KBM-7 (cell line): ENCODE measurements at places on chromosomes 16 and 17.

GRCh38 chr16:71732587-71732986, 8.1 kb upstream of the PHLPP2 start:
- no peak for DNase-seq

DNA sequence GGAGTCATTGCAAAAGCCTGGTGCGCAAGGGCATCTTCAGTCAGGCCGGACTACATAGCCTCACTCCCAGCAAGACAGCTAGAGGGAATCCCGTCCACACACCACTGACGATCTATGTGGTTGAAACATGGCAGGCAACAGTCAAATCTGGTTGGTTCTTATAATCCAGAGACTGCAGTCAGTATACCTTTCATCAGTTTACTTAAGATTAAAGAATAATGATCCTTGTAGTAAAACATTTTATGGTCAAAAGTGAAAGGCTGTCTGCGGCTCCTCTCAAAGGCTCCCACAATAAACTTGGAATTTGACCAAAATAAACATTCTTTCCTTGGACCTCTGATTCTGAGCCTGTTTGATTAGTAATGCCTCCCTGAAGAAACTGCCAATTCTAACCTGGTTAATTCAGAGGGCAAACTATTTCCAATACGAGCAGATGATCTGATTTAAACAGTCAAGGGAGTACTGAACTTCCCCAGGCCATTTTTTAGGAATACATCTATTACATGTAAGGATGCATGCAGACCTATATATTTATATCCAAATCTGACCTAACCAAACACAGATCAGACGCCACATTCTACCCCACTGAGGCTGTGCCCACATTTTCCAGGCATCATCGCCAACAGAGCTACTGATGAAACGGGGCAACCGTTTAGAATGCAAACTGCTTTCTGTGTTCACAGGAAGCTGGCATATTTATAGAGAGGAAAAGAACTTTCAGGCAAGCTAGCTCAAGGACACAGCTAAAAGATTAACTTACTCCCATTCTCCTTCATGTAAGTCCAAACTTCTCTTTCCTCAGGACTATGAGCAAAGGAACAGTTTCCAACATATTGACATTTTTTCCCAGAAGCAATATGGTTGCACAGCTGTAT, 15.3 kb upstream of the TXNDC11 start:
- DNase-seq: no peak

DNA sequence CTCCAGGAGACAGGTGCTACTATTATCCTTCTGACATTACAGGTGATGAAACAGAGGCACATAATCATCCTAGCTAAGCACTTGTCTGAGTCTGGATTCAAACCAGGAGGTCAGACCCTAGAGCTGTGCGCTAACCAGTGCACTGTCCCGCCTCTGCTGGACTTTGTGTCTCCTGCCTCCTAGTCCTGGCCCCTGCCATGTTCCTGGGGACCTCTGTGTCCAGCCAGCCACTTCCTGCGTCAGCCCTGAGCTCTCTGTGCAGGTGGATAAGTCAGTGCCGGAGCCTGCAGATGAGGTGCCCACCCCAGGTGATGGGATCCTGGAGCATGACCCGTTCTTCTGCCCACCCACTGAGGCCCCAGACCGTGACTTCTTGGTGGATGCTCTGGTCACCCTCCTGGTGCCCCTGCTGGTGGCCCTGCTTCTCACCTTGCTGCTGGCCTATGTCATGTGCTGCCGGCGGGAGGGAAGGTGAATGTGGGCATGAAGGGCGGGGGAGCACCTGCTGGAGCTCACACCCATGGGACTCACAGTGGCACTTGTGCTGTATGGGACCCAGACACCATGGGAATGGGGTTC, 4.2 kb downstream of the SGCA start:
- no peak for DNase-seq

GRCh38 chr17:83106913-83107655, 27.7 kb downstream of the METRNL start:
- no peak for DNase-seq

DNA sequence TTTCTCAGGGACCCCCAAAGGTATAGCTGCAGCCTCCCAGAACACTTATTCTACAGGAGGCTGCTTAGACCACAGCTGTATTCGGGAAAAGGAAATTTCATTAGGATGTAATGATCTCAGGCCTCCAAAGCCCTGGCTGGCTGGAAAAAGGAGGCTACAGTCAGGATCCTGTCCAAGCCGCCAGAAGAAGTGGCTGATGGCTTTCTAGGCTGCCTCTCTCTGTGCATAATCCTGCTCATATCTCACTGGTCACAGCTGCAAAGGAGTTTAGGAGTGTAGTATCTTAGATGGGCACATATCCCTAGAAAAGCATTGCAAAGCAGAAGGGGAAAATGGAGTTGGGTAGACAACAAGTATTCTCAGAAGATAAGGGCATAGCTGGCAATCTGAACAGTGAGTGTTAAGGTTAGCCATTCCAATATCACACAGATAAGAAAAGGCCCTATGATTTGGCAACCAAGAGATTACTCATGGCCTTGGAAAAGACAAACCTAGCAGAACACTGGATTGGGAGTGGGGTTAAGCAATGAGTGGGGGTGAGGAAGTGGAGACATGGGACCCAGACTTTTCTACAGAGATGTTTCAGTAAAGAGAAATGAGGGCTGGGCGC, 26.0 kb upstream of the PRKCA start:
- DNase-seq: no peak

DNA sequence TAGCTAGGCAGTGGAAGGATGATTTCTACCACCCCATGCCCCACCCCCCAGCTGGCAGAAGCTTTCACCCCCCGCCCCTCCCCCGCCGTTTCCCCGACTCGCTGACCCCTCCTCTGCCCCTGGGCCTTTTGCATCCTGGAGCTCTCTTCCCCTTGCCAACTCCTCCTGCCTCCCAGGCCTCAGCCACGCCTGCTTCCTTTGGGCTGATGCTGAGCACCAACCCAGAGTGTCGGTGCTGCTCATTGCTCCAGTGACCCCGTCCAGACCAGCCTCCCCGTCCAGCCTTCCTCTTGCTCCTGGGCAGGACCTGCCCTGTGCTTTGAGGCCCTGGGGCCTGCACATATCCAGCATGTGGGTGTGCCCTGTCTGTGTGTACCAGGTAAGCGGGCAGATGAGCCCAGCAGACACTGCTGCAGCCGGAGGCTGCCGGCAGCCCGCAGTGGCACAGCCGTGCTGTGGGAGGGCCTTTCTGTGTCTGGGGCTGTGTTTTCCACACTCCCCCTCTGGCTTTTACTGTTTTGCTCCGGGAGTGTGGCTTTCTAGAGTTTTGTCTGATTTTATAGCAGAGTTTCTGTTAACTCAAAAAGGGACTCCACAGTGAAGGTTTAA, 72.9 kb downstream of the JPH3 start:
- DNase-seq: no peak

- peak; percentile 54 for DNase-seq
Observed at GRCh38 chr17:29042679-29043538, at the start of gene PIPOX. Gene PIPOX (plus strand): TSS chr17:29043141. CDS start chr17:29043226, 85 bp downstream.

- DNase-seq: no peak
Observed at GRCh38 chr17:51692917-51693316, 432.6 kb downstream of the UTP18 start.

DNA sequence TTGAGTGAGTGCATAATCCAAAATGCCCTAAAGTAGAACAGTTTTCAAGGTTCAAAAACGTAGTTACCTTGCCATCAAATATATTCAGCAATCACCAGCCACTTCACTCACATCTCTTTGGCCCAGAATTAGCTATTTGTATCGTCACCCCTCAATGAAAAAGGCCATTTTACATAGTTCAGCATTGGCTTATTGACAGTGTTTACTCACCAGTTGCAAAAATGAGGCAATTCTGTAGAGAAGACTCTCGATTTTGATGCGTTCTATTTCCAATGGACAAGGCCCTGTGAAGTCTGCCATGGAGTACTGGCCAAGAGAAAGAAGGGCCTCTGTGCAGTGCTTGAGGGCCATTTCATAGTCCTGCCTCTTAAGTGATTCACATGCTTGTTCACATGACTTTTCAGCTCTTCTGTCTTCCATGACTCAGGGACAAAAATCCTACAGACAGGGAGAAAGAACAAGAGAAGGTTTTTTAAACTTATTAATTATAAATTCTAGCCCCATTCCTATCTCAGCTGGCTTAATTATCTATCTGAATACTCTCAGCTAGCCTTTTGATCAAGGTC, 26.5 kb downstream of the HELZ start:
- DNase-seq: no peak

DNA sequence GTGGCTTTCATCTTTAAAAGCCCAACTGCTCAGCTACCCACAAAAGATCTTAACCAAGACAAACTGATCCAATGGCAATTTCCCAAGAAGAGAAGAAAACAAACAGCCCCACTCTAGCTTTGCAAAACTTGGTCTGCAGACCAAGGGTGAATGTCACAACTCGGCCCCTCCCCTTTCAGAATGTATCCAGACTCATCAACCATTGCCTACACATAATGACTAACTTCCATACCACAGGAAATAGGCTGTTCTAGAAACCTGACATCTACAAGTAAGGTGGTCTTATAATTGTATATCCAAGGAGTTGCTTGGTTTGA, 16.0 kb downstream of the DCUN1D3 start:
- no peak for DNase-seq

GRCh38 chr16:87062569-87063442, 254.4 kb downstream of the C16orf95 start:
- peak; percentile 64 for DNase-seq

DNA sequence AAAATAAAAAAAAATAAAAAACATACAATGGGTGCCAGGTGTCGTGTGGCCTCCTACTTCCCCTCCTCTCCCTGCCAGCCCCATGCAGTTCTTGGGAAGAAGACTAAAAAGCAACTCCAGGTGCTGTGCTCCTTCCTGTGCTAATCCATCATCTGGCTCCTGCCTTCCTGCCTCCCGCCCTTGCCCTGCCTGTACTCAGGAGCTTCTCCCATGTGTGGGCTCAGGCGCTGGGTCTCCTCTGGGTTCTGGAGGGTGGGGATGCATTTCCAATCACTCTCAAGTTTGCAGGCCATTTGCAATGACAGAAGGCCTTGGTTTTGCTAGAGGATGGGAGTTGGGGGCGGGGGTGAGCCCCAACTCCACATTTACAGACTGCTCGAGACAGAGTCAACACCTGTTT, 122.9 kb downstream of the SDK2 start:
- no peak for DNase-seq

DNA sequence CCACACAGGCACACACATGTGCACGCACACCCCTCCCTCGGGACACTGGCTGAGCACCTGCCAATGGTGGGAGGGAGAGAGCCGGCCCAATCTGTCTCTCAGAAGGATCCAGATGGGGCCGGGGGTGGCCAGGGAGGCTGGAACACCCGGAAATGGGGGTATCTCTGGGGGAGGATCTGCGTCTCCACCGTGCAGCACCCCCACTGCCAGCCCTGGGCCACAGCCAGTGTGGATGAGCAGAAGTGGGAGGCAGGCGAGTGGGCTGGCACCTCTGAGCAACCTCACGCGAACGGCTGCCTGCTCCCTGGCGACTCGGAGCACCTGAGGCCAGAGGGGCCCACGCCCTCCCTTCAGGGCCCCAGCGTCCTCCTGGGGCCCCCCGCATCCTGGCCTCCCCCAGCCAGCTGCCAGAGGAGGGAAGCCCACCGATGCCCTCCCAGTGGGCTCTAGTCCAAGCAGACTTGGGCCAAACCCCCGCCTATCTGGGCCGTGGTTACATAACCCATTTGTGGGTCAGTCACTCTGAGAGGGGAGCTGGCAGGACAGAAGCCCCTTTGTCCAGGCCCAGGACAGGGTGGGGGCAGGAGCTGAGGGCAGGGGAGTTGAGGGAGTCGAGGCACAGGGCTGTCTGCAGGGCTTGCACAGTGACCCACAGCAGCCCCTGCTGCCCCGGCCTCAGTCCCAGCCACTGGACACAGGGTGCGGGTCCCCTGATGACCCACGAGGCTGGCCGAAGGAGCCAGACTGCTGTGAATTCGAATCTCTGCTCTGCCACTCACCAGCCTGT, 5.6 kb downstream of the CASKIN1 start:
- no peak for DNase-seq

- no peak for DNase-seq
Observed at GRCh38 chr16:23486480-23486879, 23.8 kb downstream of the GGA2 start.

GRCh38 chr17:64418506-64419339, 28.1 kb upstream of the PECAM1 start:
- DNase-seq: peak; percentile 73

- DNase-seq: no peak
Observed at GRCh38 chr16:27256861-27257260, 11.7 kb downstream of the NSMCE1 start.

- DNase-seq: no peak
Observed at GRCh38 chr17:82108496-82108945, 10.5 kb upstream of the FASN start.

DNA sequence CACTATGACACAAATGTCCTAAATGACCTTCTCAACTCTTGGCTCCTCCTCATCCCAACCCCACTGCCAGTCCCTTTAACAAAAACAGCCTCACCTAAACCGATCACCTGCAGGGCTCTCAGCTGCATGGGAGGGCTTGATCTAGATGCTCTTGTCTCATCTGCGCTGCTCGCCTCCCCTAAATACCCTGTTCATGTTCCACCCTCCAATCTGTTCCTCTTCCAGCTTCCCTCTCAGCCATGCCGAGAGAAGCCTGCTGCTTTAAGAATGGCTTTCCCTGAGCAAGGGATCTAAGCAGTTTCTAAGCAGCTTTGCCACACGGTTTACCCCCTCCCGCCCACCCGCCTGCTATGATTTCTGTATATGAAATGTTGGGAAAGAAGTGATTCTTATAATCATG, 23.7 kb downstream of the PIPOX start:
- DNase-seq: no peak

- no peak for DNase-seq
Observed at GRCh38 chr16:65122724-65123395, 997 bp upstream of the CDH11 start.

DNA sequence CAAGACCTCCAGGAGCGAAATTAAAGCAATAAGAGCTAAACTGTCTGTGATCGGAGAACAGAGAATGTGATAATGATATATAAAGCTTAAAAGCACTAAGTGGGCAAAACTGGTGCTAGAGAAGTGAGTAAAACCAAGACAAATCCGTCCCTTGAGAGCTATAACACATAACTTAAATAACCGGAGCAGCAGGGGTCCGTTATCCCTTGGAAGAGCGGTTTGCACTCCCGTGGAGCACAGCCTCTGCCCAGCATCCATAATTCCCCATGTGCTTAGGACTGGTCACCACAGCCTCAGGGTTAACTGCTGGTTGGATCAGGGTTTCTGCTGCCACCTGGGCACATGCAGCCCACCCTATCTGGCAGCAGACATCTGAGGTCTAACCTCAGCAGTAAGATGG, 489.0 kb downstream of the NPIPA7 start:
- DNase-seq: no peak
